ENCODE measurements at places on chromosomes 12 and 14.

DNA sequence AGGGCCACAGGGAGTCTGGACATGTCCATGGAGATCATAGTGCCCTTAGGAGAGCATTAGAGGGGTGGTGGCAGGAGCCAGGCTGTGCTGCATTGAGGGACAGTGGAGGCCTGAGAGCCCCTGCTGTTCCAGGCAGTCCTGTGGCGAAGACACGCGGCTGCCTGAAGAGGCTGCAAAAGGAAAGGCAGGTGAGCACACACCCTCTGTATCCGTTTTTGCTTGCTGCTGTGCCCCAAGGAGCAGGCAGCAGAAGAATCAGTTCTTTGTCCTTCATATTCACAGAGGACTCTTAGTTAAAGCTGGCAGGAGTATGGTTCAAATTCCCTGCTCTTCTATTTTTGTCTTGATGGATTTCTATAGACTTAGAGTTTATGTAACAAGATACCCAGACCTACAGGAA is 4.5 kb downstream of the SLC35E3 start:
- DNase-seq: no peak

DNA sequence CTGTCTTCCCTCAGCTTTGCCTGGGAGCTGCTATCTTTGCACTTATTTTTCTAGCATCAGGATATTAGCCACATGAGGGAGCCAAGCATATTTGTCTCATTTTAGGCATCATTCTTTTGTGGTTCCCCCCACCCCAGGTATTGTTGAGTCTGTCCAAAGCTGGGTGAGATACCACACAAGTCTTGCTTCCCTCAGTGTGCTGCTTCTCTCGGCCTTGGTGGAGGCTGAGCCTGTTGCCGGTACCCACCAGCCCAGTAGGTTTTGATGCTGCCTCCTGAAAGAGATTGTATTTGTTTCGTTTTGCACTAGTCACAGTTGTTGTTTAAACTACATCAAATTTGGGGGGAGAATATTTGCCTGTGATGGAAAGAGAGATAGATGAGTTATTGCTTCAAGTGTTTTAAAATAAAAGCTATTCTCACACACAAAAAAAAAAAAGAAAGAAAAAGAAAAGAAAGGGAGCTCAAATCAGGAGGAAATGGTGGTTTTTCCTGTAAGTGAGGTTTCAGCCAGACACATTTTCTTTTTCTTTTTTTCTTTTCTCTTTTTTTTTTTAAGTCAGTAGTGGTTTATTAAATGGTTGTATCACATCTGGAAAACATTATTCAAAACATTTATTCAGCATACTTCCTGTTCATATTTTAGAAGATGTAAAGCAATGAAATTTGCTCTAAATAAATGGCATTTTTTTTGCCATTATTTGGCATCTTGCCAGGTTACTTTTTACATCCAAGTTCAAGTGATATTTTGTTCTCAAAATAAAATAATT is 58.5 kb downstream of the SLC4A8 start:
- no peak for DNase-seq

GRCh38 chr14:58669556-58670200 is 31.9 kb downstream of the DACT1 start:
- no peak for DNase-seq

DNA sequence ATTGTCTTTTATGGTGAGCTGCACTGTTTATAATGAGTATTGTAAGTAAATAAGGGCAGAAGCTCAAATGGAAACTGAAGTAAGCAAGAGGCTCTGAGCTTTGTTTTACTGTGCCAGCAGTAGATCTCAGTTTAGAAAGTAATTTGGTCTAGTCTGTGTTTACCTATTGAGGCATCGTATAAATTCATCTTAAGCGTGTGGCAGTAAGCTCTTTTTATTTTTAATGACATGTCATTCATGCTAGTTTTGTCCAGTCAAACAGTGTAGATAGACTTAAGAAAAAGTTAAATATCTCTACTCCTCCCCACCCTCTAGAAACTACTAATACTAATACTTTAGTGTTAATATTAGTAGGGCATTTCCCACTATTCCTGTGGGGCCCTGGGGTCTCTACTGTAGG is 2.0 kb downstream of the ANO6 start:
- no peak for DNase-seq

GRCh38 chr14:71438684-71439083 is 493.5 kb upstream of the RGS6 start:
- no peak for DNase-seq

DNA sequence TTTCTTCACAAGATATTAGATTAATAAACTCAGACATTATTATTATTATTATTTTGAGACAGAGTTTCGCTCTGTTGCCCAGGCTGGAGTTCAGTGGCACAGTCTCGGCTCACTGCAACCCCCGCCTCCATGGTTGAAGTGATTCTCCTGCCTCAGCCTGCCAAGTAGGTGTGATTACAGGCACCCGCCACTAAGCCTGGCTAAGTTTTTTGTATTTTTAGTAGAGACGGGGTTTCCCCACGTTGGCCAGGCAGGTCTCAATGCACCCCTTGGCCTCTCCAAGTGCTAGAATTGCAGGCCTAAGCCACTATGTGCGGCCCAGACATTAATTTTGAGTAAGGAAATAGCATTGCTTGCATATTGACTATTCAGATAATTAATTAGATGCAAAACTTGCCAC is 554.9 kb upstream of the LRFN5 start:
- DNase-seq: no peak

GRCh38 chr12:6959805-6960592 is 8.8 kb downstream of the PTPN6 start:
- DNase-seq: no peak

DNA sequence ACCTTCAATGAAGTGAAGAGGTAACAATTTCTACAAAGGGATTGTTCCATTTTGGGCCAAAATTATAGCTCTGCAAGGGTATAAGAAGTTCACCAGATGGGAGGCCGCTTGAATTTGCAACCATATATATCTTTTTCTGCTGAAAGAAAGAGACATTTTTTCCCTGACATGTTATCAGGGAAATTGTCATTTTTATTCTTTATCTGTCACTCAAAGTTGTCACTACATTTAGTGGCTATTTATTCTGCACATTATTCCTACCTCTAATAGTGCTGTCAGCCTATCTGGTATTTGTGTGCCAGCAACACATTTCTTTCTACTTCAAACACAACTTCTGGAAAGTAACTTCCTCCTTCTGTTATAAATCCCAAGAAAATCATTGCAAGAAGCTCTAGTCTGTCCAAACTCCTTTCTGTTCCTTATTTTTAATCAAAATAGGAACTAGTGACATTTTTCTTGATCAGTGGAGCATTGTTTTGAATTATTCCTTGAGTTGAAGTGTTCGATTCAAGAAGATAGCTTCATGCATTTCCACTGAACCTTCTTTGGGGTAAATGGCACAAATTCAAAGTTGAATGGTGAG is 137.9 kb upstream of the ATP2B1 start:
- no peak for DNase-seq

DNA sequence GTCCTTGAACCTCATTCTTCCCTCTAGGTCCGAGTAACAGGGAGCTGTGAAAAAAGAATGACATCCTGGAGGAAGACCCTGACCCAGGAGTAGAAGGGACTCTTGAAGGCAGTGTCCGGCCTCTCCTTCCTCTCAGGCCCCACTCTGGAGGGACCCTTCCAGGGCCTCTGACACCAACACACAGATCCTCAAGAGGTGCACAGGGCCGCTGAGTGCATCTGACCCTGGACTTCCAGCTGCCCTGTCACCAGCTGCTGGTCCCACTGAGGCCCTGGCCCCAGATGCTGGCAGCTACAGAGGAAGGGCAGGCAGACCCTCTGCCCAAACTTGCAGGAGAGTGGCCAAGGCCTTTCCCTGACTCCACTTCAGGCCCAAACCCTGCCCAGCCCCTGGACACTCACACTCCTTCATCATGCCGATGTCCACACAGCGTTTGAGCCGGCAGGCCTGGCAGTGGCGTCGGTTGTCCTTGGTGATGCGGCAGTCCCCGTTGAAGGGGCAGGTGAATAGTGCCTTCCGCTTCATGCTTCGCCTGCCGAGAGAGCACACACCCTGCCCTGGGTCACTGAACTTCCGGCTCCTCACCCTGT is 40.1 kb downstream of the VDR start:
- DNase-seq: no peak

GRCh38 chr12:65204886-65205525 is 35.6 kb downstream of the LEMD3 start:
- no peak for DNase-seq

All from NCI-H1436 treated with DMSO at 0.1 percent for 48 hours (cell line).